Right lobe of liver (tissue), 6 donors: ENCODE measurements at places on chromosomes 1 and 21. TPM values are rescaled to one million over a fixed set of nuclear protein-coding genes. Genes with fewer than 3 reads are reported as not detected.

Gene S100A3
- 0.29 TPM for total RNA-seq

Gene LCE3E
- total RNA-seq, result not detected

Gene TPTE
- not detected for total RNA-seq

Gene SLC44A3
- 7.4 TPM for total RNA-seq

Gene VANGL2
- total RNA-seq, result 0.06 TPM

Gene PRPF38B
- total RNA-seq, result 11.1 TPM

Gene IFI44L
- total RNA-seq, result 1.4 TPM

Gene HMGCS2
- total RNA-seq, result 924 TPM

Gene SYTL1
- 0.72 TPM for total RNA-seq

Gene ZNF648
- 0.51 TPM for total RNA-seq

Gene UBXN10
- 2.3 TPM for total RNA-seq

Gene RAB42
- 12.0 TPM for total RNA-seq

Gene HSD3B2
- not detected for total RNA-seq

Gene AKT3
- 6.6 TPM for total RNA-seq

Gene PDE4B
- total RNA-seq, result 6.4 TPM

Gene ANKRD65
- 0.19 TPM for total RNA-seq

Gene SMCP
- total RNA-seq, result not detected

Gene OR2L2
- total RNA-seq, result not detected

Gene GPR161
- 0.70 TPM for total RNA-seq

Gene RGS13
- total RNA-seq, result not detected

Gene CHI3L1
- total RNA-seq, result 393 TPM

Gene MATN1
- not detected for total RNA-seq

Gene CSTB
- 23.0 TPM for total RNA-seq
